Fibroblast of the aortic adventitia (primary cell): ENCODE measurements at places on chromosomes 3 and 15. TPM values are rescaled to one million over a fixed set of nuclear protein-coding genes. Genes with fewer than 3 reads are reported as not detected.

Gene GOLGA8O
- 0.09 and 0.33 TPM in 2 replicates for total RNA-seq

Gene ALPK3
- total RNA-seq: 0.18 and 0.65 TPM in 2 replicates

Gene UNC45A
- 66.5 and 75.6 TPM in 2 replicates for total RNA-seq

Gene CLRN1
- total RNA-seq: not detected in 2 replicates

Gene CHL1
- total RNA-seq: 0.16 and 0.63 TPM in 2 replicates

Gene LRRK1
- total RNA-seq: 18.0 and 26.4 TPM in 2 replicates

Gene PSTPIP1
- 0.18 TPM in 1 of 2 replicates, not detected in the other for total RNA-seq

Gene SLC38A3
- 0.27 TPM in 1 of 2 replicates, not detected in the other for total RNA-seq

Gene MYO5C
- total RNA-seq: 0.36 TPM in 1 of 2 replicates, not detected in the other

Gene NDUFAF3
- total RNA-seq: 22.1 and 41.0 TPM in 2 replicates
